Activated CD4-positive, alpha-beta memory T cell treated with anti-CD3 and anti-CD28 coated beads, Interleukin-2, amount 10 ng/mL, durations not matched to agents 7 days and 5 days (primary cell): ENCODE measurements at places on chromosomes 5 and 9. TPM values are rescaled to one million over a fixed set of nuclear protein-coding genes. Genes with fewer than 3 reads are reported as not detected.

- H3K27ac ChIP-seq: no peak overlapping the region
- H3K27me3 ChIP-seq: no peaks in the 10 kb centered on the region
- no peaks in the 10 kb centered on the region for H3K36me3 ChIP-seq
- H3K4me1 ChIP-seq: peaks cover 4% of the 10 kb centered on the region
- no peak for DNase-seq
- H3K4me3 ChIP-seq: no peak overlapping the region
These were observed 176.3 kb upstream of the MEF2C start for GRCh38 chr5:89059274-89059673.

GRCh38 chr5:18455521-18455920 is 821.3 kb downstream of the TAF11L14 start:
- no peaks in the 10 kb centered on the region for H3K36me3 ChIP-seq
- DNase-seq: no peak
- no peaks in the 10 kb centered on the region for H3K27me3 ChIP-seq
- H3K4me3 ChIP-seq: no peak overlapping the region
- no peak overlapping the region for H3K27ac ChIP-seq
- no peaks in the 10 kb centered on the region for H3K4me1 ChIP-seq

- no peak overlapping the region for H3K4me3 ChIP-seq
- peaks cover 2% of the 10 kb centered on the region for H3K4me1 ChIP-seq
- no peaks in the 10 kb centered on the region for H3K36me3 ChIP-seq
- H3K27ac ChIP-seq: no peak overlapping the region
- DNase-seq: no peak
- peaks cover 24% of the 10 kb centered on the region for H3K27me3 ChIP-seq
These were observed 1.3 kb downstream of the ASTN2 start for GRCh38 chr9:117413346-117414219.

DNA sequence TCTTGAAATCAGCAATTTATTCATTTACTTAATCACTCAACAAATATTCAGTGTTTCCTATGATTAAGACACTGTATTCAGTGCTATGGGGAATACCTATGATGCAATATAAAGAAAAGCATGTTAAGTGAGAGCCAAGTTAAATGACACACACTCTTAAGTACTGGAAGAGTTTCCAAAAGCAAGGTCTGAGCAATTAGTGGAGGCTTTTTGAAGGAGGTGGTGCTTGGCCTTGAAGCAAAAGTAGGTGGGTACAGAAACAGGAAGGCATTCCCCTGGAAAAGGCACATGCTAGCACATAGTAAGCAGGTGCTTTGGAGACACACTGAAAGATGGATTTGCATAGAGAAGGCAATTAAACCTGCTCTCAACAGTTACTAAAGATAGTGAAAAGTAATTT is 4.0 kb downstream of the TSLP start:
- no peak overlapping the region for H3K27ac ChIP-seq
- no peaks in the 10 kb centered on the region for H3K36me3 ChIP-seq
- DNase-seq: no peak
- peaks cover 18% of the 10 kb centered on the region for H3K4me1 ChIP-seq
- peaks cover 61% of the 10 kb centered on the region for H3K27me3 ChIP-seq
- no peak overlapping the region for H3K4me3 ChIP-seq

DNA sequence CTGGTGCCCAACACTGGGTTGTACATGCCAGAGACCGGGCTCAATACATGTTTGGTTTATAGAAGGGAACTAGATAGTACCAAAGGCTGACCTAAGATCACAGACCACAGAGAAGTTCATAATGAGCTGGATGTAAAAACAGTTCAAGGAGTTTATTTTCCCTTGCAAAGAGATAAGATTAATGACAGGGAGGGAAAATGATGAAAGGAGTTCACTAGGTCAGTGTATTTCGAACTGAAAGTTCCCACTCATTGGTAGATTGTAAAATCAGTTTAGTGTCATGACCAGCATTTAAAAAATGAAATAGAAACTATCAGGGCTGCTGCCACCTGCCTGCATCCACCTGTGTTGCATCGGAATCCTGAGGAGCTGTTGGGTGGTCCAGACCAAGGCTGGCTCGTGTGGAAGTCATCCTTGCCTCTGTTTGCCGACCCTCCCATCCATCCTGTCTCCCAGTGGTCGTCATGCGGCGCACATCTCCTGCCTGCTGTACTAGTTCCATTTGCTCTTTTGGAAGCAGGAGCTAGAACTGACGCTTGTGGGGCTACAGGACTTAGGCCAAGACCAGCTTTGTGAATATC is 21.1 kb downstream of the TBC1D2 start:
- no peak for DNase-seq
- H3K4me1 ChIP-seq: peaks cover 2% of the 10 kb centered on the region
- H3K27ac ChIP-seq: no peak overlapping the region
- no peaks in the 10 kb centered on the region for H3K27me3 ChIP-seq
- H3K4me3 ChIP-seq: no peak overlapping the region

GRCh38 chr5:38621840-38622437 is 65.5 kb upstream of the LIFR start:
- no peak overlapping the region for H3K4me3 ChIP-seq
- DNase-seq: no peak
- H3K4me1 ChIP-seq: no peaks in the 10 kb centered on the region
- H3K36me3 ChIP-seq: no peaks in the 10 kb centered on the region

GRCh38 chr5:147098233-147098790 is 136.5 kb upstream of the STK32A start:
- peak; percentile 19 for DNase-seq
- no peaks in the 10 kb centered on the region for H3K27me3 ChIP-seq
- H3K4me3 ChIP-seq: no peak overlapping the region
- no peak overlapping the region for H3K27ac ChIP-seq
- no peaks in the 10 kb centered on the region for H3K4me1 ChIP-seq

DNA sequence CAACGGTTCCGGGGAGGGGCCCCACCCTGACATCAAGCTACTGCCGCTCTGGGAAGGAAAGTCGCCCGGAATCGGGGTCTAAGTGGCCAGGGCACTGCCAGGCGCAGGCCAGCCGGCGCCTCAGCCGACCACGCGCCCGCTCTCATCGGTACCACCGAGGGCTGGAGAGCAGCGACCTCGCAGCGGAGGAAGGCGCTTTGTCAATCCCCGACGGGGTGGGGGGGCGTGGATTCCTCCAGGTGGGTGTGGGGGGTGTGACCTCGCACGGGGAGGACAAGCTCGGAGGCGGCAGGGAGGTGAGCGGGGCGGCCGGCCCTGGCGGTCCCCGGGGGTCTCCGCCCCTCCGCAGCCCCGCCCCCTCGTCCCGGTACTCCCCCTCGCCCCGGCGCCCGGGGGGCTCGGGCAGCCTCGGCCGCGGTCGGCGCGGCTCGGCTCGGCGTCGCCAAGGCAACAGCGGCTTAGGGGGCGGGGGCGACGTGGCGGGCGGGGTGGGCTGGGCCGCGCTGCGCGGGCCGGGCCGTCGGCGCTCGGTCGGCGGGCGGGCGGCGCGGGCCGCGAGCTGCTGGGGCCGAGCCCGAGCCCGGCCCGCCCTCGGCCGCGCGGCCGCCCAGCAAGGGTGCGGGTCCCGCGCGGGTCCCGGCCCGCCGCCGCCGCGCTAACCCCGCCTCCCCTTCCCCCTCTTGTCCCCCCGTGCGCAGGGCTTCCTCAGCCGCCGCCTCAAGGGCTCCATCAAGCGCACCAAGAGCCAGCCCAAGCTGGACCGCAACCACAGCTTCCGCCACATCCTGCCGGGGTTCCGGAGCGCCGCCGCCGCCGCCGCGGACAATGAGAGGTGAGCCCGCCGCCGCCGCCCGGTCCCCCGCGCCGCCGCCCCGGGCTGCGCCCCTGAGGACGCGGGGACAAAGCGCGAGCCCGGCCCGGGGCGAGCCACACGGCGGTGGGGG is 47.5 kb downstream of the DAB2IP start:
- H3K4me3 ChIP-seq: no peak overlapping the region
- H3K27ac ChIP-seq: no peak overlapping the region
- no peaks in the 10 kb centered on the region for H3K36me3 ChIP-seq
- peaks cover 58% of the 10 kb centered on the region for H3K27me3 ChIP-seq
- peaks cover 7% of the 10 kb centered on the region for H3K4me1 ChIP-seq
- DNase-seq: peak; percentile 77

DNA sequence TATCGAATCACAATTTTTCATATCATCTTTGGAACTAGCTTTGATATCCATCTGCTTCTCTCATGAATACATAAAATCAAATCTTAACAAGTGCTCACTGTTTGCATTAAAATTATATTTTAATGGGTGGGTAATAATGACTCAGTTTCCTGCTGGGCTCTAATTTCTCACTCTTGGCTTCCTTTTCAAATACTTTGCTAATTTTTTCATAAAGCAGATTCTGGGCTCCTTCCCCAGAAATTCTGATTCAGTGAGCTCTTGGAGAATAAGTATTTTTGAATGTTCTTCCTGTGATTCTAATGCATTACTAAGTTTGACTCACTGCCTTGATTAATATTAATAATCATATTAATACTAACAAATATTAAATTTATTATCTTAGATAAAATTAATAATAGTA is 48.9 kb downstream of the YIPF5 start:
- no peaks in the 10 kb centered on the region for H3K27me3 ChIP-seq
- no peaks in the 10 kb centered on the region for H3K4me1 ChIP-seq
- no peaks in the 10 kb centered on the region for H3K36me3 ChIP-seq
- DNase-seq: no peak
- H3K27ac ChIP-seq: no peak overlapping the region

- H3K27me3 ChIP-seq: no peaks in the 10 kb centered on the region
- H3K36me3 ChIP-seq: no peaks in the 10 kb centered on the region
- no peak for DNase-seq
These were observed 45.1 kb downstream of the KIAA1958 start for GRCh38 chr9:112531666-112532282.

- peaks cover 4% of the 10 kb centered on the region for H3K27me3 ChIP-seq
- DNase-seq: no peak
These were observed 168.3 kb upstream of the OTULINL start for GRCh38 chr5:14413331-14413750.

GRCh38 chr9:27528886-27529315 is 713 bp downstream of the MOB3B start:
- H3K27me3 ChIP-seq: peaks cover 45% of the 10 kb centered on the region
- H3K36me3 ChIP-seq: no peaks in the 10 kb centered on the region
- H3K4me3 ChIP-seq: peak overlapping the region; percentile 79
- H3K4me1 ChIP-seq: peaks cover 9% of the 10 kb centered on the region
- no peak overlapping the region for H3K27ac ChIP-seq
- peak; percentile 30 for DNase-seq

DNA sequence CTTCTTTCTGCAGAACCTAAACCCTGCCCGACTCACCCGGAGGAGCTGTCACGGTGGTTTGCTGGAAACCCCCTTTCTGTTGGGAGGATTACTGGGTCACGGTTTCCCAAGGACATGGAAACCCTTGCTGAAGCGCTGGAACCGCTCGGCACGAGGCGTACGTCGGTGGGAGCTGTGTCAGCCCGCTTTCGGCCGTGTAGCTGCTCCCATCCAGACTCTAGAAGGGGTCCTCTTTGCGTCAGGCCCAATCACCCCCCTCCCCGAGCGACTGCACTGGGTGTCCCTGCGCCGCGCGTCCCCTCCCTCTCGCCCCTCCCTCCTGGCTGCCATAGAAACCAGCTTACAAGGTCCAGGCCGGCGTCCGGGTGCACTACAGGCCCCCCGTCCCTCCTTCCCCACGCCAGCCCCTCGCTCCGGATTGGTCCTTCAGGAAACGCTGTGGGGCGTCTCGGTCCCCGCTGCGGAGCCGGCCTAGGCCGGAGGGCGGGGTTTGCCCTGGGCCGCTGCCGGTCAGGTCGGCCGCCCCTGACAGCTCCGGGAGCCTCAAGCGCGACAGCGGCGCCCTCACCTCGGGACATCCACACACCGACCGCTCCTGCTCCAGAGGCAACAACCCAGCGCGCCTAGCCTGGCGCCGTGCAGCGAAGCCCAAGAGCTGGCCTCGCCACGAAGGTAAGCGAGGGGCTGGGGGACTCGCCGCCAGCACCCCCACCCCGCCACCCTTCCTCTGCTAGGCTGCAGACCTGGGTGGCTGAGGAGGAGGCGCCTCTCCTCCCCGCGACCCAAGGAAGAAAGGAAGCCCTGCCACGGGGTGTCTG is at the start of gene NIM1K:
Gene NIM1K (plus strand): TSS at position 486 of the 818 bp plus-strand sequence. CDS start 53,551 bp downstream, outside the sequence.
- DNase-seq: peak; percentile 39
- H3K27me3 ChIP-seq: peaks cover 19% of the 10 kb centered on the region
- peaks cover 5% of the 10 kb centered on the region for H3K36me3 ChIP-seq
- no peak within 1 kb of the TSS for H3K27ac ChIP-seq
- H3K4me1 ChIP-seq: peaks cover 30% of the 10 kb centered on the region

DNA sequence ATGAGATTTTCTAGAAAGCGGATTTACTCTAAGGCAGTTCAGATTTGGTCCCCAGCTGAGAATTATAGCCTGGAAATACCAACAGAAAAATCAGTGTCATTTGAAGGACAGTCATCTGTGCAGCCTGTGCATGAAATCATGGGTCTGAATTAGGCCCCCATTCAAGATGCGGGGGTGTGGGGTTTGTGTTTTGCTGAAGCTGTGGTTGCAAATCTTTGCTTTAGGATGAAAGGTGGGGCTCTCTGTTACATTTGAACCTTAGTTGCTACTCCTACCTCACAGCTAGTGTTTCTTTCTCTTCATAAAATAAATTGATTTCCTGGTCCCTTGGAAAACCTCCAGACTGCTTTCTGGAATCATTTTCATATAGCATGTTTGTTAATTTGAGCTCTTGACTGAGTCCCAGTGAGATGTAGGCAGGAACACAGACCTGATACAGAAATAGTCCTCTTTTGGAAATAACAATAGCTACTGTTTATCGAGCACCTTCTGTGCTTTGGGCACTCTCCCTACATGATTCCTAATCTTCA is 4.8 kb upstream of the ABL1 start:
- peaks cover 7% of the 10 kb centered on the region for H3K4me1 ChIP-seq
- no peaks in the 10 kb centered on the region for H3K36me3 ChIP-seq
- H3K4me3 ChIP-seq: no peak overlapping the region
- H3K27me3 ChIP-seq: peaks cover 11% of the 10 kb centered on the region

DNA sequence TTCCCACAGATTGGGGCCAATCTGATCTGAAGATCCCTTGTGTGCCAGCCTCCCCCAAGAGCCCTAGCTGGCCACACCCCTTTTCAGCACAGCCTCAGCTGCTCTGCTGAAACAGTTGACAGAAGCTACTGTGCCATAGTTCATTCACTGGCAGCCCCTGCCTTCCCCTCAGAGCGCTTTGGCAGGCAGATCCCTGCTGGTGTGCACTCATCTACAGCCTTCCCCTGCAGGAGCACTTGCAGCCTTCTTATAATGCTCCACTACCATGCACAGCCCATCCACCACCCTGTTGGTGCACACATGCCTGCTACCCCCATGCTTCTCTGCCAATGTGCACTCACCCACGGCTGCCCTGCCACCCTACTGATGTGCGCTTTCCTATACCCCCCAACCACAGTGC is 471.3 kb downstream of the MTRR start:
- no peaks in the 10 kb centered on the region for H3K4me1 ChIP-seq
- DNase-seq: no peak
- H3K27me3 ChIP-seq: no peaks in the 10 kb centered on the region
- H3K27ac ChIP-seq: no peak overlapping the region
- H3K4me3 ChIP-seq: no peak overlapping the region

Gene PDE6A
- total RNA-seq: not detected

Gene KIF4B
- not detected for total RNA-seq

Gene GALNT12
- total RNA-seq: 2.0 TPM

Gene LRRC19
- total RNA-seq: not detected

Gene TUBB4B
- 319 TPM for total RNA-seq

Gene FYB1
- 260 TPM for total RNA-seq

Gene ADGRD2
- total RNA-seq: not detected
